ENCODE measurements at places on chromosomes 13 and 19.

GRCh38 chr19:5155586-5156210 lies 184.9 kb downstream of the PTPRS start:
- no peak for DNase-seq

DNA sequence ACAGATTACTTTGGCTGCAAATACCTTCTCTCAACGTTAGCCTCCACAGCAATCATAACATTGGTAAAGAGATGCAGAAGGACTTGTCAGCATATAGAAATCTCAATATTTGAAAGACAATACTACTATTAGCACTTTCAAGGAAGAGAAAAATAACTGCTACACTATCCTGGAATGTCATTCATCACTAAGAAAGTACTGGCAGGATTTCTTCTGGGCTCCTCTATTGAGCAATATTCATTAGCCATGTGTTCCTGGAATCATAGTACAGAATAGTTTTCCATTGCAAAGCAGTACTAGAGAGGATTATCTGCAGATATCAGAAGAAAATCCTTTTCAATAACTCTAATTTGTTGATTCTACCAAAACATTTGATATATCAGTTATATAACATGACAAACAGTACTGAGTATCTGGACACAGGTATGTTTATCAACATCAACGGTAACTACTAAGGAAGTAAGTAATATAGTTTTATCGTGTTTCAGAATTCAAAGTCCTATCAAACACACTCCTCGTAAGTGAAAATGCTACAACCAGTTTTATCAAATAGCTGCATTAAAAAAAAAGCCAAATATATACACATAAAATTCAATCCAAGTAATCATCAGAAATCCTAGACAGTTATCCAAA lies 27.3 kb downstream of the INTS6 start:
- no peak for DNase-seq

DNA sequence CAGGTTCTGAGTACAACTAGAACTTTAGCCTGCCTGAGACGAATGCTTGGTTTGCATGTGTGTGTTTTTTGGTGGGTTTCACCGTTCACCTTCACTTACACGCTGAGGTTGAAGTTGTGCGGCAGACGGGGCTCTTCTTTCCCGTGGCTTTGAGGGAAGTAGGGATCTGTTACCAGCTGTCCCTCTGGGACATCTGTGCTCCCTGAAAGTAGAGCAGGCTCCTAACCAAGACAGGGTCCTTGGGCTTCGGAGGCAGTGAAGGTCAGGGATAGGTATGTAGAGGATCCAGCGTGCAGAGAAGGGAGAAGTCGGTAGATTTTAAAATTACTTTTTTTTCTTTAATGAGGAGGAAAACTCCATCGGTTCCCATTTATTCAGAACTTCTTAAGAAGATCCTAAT lies 48.7 kb downstream of the ZNF536 start:
- no peak for DNase-seq

GRCh38 chr19:18659281-18660050 lies 22.6 kb downstream of the KLHL26 start:
- peak; percentile 52 for DNase-seq

- no peak for DNase-seq
Measured at GRCh38 chr19:17114414-17114831, 38.8 kb downstream of the MYO9B start.

GRCh38 chr19:15315101-15315500 lies 17.2 kb downstream of the BRD4 start:
- no peak for DNase-seq

GRCh38 chr19:47483800-47484690 lies at the start of gene KPTN:
Gene KPTN (minus strand): TSS chr19:47484219. CDS start chr19:47484160, 59 bp downstream.
- DNase-seq, result peak; percentile 86

DNA sequence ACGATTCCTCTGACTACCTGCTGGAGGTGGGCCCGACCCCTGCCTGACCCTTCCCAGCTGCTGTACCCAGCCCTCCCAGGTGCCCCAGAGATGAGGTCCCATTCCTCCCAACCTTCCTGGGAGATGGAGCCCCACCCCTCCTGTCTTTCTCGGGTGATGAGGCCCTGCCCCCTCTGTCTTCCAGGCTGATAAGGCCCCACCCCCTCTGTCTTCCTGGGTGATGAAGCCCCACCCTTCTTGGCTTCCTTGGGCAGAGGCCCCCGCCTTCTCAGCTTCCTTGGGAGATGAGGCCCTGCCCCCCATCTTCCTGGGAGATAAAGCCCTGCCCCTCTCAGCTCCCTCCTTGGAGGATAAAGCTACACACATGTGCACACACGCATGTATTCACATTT lies 47.9 kb downstream of the CERS4 start:
- no peak for DNase-seq

- DNase-seq, result peak; percentile 42
Measured at GRCh38 chr13:50810998-50811397, 32.5 kb downstream of the DLEU7 start.

DNA sequence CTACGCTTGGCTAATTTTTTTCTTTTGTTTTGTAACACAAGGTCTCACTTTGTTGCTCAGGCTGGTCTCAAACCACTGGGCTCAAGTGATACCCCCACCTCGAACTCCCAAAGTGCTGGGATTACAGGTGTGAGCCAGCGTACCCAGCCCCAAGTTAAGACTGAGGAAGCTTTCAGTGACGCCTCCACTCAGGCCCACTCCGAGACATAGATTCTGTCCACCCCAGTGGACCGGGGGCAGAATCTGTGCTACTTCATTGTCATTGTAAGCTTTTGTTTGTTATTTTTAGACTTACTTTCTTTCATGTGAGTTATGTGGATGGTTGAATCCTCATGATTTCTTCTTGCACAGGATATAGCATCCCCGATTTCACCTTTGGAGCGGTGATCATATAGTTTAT lies 156.9 kb upstream of the TSHZ3 start:
- DNase-seq, result no peak

DNA sequence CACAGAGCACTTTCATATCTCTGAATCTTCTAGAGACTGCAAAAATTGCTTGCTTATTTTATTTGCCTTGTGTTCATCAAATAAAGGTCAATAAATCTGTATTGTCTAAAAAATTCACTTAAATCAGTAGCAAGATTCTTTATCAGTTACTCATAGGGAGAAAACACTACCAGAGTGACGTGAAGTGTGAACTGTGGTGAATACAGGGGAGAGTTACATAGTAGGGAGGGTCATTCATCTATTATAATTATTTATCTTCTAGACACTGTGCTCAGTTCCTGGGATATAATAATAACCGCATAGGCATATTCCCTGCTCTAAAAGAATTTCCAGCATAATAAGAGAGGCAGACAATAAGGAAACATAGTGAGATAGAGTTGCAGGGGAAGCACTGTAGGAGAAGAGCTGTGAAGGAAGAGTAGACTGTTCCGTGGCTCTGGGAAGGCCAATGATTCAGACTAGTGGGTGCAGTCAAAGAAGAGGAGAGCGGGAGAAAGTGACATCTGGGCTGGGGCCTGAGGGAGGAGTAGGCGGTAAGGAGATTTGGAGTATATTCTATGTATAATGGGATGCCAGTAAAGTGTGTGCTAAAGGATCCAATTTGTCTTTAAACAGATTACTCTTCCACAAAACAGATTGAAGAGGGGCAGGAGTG lies 84.0 kb upstream of the TDRD3 start:
- DNase-seq, result no peak

DNA sequence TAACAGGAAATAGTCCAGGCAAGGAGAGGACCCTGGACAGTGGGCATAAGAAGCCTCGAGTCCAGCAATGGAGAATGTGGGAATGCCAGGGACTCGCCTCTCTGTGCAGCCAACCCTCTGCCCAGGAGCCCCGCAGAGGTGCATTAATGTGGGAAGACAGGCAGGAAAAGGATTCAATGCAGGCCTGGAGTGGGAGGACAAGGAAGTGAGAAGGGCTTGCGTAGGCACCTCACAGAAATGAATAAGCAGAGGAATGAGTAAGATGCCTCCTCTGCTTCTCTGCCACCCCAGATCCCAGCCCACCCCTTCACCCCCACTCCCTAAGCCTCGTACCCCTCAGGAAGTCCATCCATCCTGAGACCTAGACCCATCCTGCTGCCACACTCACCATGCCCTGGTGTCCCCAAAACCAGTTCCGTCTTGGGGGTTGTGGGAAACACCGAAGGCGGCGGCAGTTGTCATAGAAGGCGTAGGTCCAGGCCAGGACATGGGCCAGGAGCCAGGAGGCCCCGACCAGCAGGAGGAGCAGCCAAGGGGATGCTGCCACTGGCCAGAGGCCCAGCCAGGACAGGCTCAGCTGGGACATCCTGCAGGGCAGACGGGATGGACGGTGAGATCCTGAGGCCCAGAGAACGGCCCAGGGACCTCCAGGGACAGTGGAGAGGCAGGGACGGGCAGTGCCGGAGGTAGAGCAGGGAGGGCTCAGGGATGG lies 692 bp downstream of the CYP4F2 start:
- no peak for DNase-seq

DNA sequence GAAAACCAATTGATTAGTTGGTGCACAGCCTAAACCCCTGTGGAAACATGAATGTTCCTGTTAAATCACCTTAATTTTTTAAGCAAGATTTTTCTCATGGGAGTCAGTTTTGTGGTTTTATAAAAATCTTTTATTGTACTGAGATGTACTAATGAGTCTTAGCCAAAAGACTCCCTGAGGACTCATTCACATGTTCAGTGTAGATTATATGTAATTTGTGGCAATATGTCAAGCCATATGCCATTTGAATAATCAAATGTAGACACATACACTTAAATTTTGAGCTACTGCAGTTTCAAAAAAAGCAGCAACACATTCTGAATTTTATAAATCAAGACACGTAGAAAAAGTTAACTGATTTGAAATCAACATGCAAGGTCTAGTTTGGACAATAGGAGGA lies 395.2 kb downstream of the MYO16 start:
- no peak for DNase-seq

DNA sequence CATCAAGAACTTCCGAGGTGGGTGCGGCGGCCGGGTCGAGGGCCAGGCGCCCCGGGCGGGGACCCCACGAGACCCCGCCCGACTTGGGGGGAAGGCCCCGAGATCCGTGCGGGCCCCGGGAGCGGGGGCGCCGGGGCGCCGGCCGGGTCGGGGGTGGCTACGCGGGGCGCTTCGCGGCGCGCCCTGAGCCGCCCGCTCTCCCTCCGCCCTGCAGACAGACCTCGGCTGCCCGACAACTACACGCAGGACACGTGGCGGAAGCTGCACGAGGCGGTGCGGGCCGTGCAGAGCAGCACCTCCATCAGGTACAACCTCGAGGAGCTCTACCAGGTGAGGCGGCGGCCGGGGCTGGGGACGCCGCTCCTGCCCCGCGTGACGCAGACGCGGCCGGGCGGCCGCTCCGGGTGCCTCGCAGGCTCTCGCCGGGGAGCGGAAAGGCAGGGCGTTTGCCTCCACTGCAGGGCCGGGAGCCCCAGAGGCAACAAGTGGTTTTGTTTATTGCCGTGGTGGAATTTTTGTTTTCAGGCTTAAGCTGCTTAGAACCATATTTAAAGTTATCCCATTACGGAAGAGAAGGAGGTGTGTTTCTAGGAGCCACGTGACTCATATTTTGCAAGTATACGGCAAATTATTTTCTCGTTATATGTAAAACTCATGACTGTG lies 477 bp downstream of the CUL4A start:
- DNase-seq, result peak; percentile 65

GRCh38 chr19:50458396-50459066 lies 17.8 kb upstream of the EMC10 start:
- no peak for DNase-seq

DNA sequence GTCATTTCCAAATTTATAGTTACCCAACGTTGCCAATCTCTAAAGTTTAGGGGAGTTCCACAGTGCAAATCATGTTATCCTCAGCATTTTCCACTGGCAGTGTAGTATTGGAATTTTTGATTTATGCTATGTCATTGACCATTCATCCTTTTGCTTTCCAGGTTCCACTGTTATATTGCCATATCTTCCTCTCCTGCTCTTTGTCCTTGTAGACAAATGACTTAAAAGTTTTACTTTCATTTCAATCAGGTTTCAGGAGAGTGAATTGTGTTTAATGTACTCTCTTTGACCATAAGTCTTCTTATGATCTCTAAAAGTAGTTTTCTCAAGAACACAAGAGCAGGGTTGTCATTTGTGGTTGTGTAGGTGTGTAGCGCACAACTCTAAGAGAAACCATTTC lies 274.6 kb downstream of the COG6 start:
- no peak for DNase-seq

DNA sequence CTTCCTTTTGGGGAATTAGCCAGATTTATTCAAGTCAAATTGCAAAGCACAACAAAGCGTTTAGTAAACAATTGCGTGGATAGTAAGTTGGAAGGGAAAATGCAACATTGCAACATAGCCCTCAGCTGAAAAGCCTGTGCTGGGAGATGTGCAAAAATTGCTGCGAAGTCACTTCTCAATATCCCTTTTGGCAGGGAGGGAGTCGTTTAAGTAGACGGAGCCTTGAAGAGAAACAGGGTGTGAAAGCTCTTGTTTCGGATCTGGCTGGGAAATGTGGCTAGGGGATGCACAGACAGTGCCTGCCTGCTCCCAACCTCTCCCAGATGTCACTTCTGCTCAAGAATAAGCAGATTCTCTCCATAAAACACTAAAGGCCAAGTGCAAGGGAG lies 56.8 kb downstream of the SLC7A1 start:
- no peak for DNase-seq

DNA sequence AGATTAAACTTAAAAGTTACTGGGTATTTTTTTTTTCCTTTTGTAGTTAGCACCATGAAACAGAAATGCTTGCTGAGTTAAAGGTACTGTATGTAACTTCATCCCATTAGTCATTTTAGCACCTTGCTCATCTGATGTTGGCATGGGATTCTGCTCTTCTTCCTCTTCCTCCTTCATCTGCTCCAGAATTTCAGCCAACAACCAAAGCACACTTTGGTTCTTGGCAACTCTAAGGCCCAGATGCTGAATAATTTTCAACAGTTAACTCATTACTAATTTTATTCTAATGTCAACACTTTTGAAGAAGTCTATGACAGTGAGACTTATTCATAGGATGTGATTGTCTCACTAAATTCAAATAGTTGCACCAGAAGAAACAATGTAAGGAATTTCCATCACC lies 359.2 kb downstream of the KCTD12 start:
- DNase-seq, result no peak

- no peak for DNase-seq
Measured at GRCh38 chr13:23645851-23646250, 75.6 kb downstream of the TNFRSF19 start.

- no peak for DNase-seq
Measured at GRCh38 chr19:47146920-47147319, 16.3 kb downstream of the SAE1 start.
